SJSA1 (cell line): ENCODE measurements at places on chromosomes 2 and 18.

- DNase-seq: no peak
These were observed 1.5 kb downstream of the CTDSP1 start for GRCh38 chr2:218400930-218401881.

DNA sequence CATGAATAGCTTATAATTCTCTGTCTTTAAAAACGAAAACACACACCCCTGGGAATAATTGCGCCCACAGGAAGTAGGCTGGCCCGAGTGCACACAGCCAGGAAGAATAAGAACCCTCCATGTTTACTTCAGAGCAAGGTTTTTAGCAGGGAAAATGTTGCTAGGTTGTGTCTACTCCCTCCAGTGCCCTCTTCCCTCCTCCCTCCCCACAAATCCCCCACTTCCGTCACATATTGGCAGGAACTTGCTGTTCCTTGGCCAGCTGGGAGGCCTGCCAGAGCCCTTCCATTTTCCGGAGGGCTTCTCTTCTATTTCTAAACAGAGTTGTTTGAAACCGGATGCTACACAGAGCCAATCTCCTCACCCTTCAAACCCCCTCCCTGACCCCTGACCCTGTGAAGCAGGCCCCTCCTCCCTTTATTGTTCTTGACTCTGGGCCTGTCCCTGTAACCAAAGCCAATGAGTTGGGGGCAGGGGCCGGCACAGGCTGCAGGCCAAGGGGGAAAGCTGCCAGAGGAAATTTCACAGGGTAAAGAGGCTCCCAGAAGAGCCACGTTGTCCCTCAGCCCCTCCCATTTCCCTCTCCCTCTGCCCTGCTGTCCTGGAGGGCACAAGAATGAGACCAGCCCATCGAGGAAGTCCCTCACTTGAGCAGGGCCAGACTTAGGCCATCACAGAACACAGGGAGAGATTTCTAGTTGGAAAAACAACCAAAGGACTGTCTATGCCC is 49.8 kb upstream of the LGALSL start:
- DNase-seq: no peak

DNA sequence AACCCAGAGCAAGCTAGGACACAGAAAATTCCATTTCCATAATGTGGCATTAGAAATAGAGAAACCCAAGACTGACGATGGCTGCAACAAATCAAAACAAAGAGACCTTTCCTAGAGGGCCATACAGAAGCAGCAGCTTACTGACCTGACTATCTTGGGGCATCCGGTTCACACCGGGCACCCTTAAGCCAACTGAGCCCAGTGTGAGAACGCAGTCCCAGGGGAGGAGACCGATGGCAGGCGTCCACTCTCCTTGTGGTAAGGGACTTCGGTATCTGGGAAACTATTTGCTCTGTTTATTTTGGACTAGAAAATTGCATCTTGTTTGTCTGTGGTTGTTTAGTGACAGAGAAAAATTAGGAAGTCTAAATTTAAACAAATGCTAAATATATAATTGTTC is 244.8 kb upstream of the COPS8 start:
- DNase-seq: no peak

DNA sequence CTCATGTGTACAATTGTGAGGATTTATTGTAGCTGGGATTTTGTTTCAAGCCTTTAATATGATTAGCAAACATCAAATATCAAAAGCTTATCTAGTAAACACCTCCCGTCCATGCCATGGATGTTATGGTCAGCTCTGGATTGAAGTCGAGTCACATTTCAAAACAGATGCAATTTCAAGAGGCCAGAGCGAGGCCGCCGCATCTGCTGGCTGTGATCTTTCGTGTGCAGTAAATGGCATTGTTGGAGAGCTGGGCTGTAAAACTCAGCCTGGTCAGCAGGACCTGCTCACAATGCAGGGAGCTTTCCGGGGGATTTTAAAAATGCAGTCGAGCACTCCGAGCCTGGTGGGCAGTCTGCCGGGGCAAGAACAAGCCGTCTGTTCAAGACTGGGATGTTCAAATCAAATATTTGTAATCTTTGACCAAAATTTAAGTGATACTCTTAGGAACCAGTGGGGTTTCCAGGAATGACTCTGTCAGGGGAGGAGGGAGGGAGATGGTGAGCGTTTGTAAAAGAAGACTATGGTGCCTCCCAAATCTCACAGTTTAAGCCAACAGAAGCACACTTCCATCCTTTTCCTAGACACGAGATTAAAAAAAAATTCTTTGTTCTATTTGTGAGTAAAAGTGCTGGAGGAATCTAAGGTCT is 97.6 kb downstream of the MYCN start:
- no peak for DNase-seq

DNA sequence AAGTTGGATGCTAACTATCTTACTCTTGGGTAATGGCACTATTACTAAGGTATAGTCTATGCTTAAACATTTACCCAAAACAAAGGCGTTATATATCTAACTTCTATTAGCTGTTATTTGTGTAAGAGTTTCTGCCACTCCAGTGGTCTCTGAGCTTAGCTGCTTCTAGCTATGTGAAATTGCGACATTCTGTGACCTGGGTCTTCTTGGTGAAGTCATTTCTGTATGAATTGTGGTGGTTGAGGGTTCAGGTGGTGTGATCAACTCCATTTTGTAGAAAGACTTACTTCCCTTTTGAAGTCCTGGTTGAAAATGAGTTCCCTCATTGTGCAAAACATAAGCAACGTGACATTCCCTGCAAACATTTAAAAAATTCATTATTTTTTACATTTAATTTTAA is 221.6 kb downstream of the PIK3C3 start:
- no peak for DNase-seq
